ENCODE measurements at places on chromosomes 12 and 14. TPM values are rescaled to one million over a fixed set of nuclear protein-coding genes. Genes with fewer than 3 reads are reported as not detected.

The KLHL33 gene
- 0.04 TPM for total RNA-seq

The COQ10A gene
- total RNA-seq, result 7.3 TPM

The SNRNP35 gene
- total RNA-seq, result 10.0 TPM

The BATF gene
- total RNA-seq, result 1.4 TPM

The GLIPR1L1 gene
- total RNA-seq, result not detected

The DEGS2 gene
- 1.1 TPM for total RNA-seq

The CATSPERB gene
- total RNA-seq, result not detected

The PGF gene
- 209 TPM for total RNA-seq

GRCh38 chr14:64944861-64945260 is 2.3 kb upstream of the GPX2 start:
- no peak for DNase-seq

GRCh38 chr12:80087486-80088213 is 11.7 kb upstream of the OTOGL start:
- no peak for DNase-seq

- no peak for DNase-seq
Observed at GRCh38 chr12:109881752-109882151, 1.4 kb upstream of the GLTP start.

- DNase-seq, result no peak
Observed at GRCh38 chr14:20564501-20564997, 3.7 kb upstream of the RNASE9 start.

DNA sequence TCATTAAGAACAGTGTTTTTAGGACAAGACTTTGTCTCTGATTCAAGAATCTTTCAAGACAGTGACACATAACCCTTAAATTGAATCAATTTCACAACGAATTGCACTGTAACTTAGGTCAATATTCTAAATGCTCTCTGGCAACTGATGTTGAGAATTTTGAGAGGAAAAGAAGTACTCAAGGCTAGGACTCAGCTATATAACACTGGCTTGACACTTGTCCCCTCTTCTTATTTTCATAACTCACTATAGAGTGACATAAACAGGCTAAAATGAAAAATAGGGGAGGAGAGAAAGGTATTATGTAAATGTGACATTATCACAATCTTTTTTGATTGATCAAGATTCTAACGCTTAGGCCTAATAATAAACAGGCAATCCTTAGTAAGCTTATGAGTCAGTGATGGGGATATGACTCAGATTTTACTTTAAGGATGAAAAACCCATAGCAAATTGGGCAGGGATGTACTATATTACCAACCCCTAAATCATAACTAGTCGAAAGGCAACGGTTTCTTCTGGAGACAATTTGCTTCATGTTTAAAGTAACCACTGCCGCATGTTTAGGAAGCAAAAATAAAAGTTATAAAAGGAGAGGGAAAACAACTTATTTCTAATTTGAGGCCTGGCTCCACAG is 10.9 kb downstream of the BTG1 start:
- DNase-seq, result no peak

- no peak for DNase-seq
Observed at GRCh38 chr12:5619628-5620027, 187.7 kb downstream of the NTF3 start.

DNA sequence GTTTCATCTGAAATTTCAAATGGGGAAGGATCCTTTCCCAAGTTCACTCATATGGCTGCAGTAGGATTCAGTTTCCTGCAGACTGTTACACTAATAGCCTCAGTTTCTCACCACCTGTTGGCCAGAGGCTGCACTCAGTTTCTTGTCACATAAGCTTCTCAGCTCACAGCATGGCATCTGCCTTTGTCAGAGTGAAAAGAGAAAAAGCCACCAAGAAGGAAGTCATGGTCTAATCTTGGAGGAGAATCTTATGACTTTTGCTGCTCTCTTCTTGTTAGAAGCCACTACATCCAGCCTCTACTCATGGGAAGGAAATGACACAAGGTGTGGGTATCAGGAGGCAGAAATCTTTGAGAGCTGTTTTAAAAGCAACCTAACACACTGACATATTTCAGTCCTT is 39.4 kb upstream of the BTG1 start:
- DNase-seq, result no peak

GRCh38 chr14:32480337-32480736 is 151.2 kb downstream of the AKAP6 start:
- no peak for DNase-seq

GRCh38 chr12:12943586-12944260 is 8.2 kb downstream of the GPRC5D start:
- no peak for DNase-seq

GRCh38 chr12:6925540-6926279 is 2.0 kb upstream of the ATN1 start:
- no peak for DNase-seq

DNA sequence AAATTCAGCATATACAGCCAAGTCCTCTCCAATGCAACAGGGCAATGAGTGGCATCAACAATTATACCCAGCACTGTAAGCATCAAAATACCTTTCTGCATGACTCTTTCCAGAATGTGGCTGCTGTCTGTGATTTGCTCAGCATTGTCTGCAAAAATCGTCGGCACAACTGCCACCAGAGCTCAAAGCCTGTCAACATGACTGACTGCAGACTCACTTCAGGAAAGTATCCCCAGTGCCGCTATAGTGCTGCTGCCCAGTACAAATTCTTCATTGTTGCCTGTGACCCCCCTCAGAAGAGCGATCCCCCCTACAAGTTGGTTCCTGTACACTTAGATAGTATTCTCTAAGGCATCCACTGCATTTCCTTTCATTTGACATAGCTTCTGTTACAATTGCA is 735 bp downstream of the RNASE6 start:
- no peak for DNase-seq

GRCh38 chr12:53651737-53652136 is 24.1 kb downstream of the ATP5MC2 start:
- no peak for DNase-seq

DNA sequence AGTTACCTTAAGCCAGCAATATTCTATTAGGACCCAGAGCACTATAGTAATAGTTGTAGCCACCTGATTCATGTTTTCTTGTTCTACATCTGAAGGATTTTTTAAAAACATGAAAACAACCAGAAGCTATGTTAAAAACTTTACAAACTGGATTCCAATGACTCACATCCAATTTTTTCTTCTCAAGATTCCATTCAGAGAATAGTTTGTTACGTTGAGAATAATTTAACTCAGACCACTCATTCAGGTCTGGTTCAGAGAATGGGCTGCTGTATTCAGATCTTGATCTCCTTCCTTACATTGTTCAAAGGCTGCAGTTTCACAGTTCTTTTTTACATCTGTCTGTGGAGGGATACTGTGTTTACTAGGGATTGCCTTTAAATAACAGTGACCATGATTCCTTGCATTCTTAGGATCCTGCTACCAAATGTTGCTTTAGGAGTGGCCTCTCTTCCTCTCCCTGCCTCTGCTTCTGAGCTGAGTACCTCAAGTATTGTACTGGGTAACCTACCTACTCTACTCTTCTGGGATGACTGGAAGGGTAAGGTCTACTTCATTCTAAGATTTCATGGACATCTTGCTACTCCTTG is 448.0 kb upstream of the FBXO33 start:
- DNase-seq, result no peak

DNA sequence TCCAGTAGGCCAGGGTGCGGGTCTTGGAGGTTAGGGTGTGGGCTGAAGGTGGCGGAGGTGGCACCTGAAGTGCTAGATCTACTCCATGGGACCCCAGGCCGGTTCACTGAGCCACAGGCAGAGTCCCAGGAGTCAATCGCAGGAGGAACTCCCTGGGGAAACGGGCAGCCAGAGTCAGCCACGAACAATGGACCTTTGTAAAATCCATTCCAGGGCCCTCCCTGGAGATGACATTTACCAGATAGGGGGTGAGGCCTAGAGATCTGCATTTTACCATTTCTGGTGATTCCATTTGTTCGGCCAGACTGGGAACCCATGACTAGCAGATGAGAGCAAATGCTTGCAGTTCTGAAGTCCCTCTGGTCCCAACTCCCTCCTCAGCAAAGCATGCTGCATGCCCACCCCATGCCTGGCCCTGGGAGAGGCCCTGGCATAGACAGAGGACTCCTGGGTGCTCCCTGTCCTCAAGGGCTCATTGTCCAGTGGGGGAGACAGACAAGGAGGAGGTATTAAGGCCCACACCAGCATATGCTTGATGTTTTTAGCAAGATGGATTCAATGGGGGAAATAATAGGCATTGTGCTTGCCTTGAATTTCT is 115.5 kb downstream of the EML1 start:
- no peak for DNase-seq

DNA sequence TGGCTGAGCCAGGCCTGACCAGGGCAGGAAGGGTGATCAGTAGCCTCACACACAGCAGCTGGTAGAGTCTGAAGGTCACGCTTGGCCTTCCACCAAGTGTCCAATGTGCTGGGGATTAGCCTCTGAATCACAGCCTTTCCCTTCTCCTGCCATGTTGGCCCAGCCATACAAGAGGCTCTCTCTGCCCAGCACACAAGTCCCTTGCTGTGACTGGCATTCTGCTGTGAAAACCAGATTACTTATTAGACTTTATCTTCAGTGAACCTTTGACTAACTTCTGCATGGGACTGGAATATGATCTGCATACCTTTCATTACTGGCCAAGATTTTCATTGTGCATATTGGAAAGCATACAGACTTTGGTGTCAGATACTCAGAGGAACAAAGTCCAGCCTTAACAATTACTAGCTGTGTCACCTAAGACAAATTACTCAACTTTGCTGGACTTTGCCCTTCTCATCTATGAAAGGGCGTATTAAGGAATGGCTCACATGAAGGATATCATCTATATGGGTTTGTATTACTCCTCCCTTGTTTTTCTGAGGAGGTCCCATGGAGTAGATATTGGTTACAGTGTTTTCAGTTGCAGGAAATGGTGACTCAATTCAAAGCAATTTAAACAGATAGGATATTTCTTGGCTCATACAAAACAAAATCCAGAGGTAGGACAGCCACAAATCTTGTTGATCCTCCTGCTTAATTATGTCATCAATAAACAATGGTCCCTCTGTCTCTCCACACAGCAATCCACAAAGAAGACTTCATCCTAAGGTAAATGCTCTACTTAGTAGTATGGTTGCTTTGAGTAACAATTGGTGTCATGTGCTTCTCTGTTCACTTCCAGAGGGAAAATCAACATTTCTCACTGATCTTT is 99.6 kb downstream of the DYRK2 start:
- no peak for DNase-seq

- DNase-seq, result no peak
Observed at GRCh38 chr12:10512798-10513197, 7.1 kb downstream of the EIF2S3B start.

DNA sequence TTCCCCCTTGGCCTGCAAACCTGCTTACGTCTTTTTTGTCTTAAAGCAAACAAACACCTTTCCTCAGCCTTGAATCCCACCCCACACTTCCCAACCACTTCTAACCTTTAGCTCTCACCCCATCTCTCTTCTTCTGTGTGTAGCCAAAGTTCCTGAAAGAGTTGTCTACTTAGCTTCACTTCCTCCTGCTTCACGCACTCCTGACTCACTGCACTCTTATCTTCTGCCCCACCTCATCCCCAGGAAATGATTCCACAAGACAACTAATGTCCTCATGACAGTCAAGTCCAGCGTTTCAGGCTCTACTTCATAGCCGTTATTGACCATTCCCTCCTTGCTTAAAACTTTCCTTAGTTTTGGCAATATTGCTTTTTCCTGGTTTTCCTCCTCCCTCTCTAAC is 22.4 kb downstream of the EIF2B2 start:
- DNase-seq, result peak; percentile 63

- no peak for DNase-seq
Observed at GRCh38 chr14:103393070-103393469, 7.9 kb downstream of the MARK3 start.

DNA sequence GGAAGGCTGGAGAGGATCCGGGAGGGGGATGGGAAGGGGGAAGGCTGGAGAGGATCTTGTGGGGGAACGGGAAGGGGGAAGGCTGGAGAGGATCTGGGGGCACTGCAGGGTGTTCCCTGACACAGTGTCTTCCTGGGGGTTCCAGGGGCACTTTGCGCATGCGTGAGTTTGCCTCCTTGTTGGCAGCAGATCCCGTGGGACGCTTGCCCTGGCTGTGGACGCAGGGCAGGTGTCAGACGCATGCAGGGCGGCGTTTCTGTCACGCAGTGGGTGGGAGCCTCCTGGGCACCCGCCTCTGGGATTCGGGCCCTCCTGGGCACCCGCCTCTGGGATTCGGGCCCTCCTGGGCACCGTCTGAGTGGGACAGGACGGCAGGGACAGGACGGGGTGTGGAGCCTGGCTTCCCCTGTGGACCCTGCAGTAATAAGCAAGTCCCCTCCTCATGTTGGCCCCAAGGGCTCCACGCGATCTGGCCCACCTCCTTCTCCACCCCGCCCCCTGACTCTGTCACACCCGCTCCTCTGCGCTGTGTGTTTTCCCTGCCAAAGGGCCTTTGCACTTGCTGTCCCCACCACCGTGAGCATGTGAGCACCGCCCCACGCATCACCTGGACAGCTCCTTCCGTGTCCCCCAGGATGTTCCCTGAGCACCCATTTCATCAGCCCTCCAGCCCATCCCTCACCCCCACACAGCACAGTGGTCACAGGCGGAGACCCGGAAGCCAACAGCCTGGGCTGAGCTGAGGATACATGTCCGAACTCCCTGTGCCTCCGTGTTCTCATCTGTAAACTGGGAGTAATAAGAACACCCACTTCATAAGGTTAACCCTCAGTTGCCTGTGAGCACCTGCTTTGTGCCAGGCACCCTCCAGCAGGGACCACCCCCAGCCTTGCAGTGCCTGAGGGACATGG is 4.4 kb downstream of the MMP17 start:
- DNase-seq, result no peak

Measured in pulmonary artery endothelial cell (primary cell).